ENCODE measurements at places on chromosomes 16 and 17.

DNA sequence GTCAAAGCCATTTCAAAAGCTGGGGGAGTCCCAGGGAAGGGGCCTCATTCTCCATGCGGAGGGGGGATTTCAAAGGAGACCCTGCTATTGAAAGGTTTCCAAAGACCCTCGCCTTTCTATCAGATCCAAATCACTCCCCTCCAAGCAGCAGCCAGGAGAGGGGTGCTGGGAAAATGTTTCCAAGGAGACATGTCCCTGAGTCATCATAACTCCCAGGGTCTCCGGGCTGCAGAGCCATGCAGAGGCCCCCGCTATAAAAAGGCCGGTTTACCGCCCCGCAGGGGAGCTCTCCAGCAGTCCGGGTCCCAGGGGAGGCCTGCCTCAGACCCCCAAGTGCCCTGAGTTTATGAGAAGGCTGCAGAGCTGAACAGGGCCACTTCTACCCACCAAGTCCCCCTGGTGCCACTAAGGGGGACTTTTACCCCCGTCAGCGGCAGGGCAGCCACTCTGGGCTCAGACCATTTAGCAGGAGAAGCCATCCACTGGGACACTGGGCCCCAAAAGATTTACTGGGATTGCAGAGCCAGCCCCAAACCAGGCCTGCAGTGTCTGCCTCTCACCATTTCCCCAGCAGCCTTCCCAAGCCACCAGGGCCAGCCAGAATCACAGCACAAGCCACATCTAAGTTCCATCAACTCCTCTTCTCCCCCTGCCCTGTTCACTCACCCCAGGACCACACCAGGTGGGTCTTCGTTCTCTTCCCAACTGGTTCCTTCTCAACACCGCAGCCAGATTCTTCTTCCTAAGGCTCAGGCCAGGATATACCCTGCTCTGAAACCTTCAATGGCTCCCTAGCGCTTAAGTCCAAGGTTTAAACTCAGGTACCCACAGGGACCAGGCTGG, 234.4 kb downstream of the ZNF423 start:
- no peak for DNase-seq

- no peak for DNase-seq
These were observed 773 bp upstream of the PPM1D start for GRCh38 chr17:60599220-60599619.

DNA sequence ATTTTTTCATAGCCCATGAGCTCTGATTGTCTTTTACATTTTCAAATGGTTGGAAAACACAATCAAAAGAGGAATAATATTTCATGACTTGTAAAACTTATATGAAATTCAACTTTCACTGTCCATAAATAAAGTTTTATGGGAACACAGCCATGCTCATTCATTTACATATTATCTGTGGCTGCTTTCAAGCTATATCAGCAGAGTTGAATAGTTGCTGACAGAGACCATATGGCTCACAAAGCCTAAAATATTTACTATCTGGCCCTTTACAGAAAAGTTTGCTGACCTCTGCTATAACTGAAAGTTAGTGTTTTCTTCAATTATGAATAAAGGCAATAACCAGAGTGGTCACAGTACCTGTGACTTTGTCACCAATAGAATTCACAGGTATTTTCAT, 128.2 kb upstream of the GNAO1 start:
- DNase-seq = no peak

- no peak for DNase-seq
These were observed 36.7 kb downstream of the KIAA0753 start for GRCh38 chr17:6603744-6604325.

DNA sequence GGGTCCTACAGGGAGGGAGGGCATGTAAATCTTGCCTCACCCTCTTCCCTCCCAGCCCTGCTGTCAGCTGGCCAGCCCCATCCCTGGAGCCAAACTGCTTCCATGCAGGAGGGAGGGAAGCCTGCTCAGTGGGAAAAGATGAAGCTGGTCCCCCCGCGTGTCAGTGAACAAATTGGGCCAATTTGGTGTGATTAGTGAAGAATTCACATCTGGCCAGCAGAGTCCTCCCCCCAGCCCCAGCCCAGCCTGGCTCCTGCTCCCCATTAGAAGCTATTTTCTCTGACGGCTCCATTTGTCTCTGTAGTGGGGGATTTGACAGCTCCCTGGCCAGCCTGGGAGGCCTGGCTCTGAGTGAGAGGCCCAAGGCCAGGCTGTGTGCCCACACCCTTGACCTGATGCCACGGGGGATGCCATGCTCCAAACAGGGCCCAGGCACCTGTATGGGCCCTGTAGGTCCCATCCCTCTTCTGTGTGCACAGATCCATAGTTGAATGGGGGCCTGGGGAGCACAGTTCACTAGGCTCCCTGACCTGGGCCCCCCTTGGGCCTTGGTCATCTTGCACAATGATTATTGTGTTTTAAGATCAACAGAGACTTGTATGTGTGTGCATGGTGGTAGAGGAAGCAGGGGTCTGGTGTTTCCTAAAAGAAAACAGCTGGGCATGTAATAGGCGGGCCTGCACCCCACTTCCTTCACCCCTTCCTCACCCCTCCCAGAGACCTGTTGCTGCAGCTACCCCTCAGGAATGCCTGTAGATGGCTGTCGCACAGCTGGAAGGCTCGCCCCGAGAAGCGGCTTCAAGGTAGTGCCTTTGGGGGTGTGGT, 50.7 kb upstream of the TAC4 start:
- no peak for DNase-seq

- DNase-seq = no peak
These were observed 182.8 kb upstream of the HS3ST3A1 start for GRCh38 chr17:13784434-13785095.

DNA sequence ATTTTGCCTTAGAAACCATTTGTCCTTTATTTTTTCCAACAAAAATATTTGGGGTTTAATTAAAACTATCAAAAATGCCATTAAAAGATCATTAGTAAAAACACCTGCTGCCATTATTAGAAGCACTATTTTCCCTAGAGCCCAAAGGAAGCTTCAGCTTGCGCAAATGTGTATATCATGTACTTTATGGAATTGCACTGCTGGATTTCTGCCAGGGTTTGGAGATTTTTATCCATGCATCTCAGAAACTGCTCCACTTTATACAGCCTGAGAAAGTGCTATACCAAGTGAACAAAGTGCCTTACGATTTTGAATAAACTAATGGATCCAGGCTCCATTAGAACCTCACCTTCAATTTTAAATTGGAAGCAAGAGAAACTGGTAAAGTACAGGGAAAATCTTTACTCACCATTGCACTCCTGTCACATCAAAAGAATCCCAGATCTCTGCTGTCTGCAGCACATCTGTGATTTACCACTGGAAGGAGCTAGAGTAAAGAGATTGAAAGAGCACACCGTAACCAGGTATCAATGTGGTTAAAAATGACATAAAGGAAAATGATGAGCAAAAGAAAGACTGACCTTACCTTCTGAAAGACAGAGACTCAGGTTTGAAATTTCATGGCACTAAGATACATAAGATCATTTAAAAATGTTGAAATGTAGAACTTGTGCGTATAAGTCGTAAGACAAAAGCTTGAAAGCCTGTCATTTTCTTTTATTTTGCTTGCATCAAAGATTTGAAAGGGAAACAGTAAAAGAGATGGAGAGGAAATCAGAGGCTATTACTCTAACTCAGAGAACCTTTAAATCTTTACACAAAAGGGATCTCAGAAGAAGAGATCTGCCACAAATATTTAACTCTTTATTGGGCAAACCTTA, 678.1 kb upstream of the GOT2 start:
- DNase-seq = no peak

DNA sequence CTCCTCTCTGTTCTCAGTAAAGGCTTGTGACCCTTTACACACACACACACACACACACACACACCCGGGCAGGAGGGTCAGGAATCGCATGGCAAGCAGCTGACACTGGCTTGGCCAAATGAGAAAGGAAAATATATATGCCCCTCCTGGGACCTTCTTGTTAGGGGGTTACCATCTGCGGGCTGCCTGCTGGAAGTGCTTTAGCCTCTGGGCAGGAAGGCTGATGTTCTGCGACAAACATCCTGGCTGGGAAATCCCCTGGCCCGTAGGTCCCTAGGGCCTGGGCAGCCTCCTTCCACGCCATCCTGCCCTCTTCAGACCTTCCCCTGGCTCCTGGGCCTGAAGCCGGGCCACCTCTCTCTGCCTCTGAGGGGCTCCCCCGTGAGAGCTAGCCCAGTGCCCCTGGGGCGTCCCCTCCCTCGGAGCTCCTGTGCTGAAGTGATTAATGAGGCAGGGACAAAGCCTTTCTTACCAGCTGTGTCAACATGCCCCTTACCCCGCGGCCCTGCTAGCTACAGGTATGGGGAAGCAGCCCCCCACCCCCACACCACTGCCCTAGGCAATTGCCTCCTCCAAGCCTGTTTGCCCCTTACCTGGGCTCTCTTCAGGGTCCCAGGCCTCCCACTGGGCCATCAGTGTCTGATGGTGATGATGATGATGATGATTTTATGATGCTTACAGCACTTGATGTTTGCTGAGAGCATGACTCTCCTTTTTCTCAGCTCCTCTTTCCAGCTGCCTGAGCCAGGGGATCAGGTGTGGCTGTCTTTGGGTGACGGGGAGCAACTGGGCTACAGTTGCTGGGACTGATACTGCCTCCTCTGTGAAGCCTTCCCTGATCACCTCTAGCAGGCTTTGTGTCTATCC, 32.8 kb upstream of the ETV4 start:
- DNase-seq = no peak

DNA sequence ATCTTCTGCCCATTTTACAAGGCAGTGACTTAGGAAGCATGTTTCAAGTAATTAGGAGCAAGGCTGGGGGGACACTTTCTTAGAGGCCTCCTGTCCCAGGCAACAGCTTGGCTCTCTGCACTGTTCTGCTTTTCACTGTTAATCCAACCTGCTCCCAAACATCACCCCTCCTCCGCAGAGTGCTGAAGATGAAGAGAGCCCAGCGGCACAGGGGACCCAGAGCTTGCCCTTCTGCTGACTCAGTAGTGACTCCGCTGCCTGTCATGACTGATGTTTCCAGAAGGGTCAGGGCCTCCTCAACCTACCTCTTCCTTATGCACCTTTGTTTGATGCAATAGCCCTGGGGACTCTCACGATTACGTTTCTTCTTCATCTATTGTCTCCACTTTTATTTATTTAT, 38.9 kb upstream of the NDRG4 start:
- DNase-seq = no peak

DNA sequence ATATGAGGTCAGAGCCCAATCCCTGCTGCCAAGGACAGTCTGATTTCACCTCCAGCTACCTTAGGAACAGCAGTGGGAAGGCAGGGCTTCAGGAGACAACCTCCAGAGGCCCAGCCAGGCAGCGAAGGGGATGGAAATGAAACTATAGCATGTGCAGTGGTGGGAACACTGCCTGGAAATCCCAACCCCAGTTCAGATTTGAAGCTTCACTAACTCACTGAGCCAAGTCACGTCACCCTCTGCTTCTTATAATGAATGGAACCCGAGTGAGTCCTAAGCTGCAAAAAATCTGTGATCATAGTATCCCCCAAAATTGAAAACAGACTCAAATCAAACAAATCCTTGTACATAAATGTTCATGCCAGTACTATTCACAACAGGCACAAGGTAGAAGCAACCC, 36.0 kb upstream of the SLC39A11 start:
- DNase-seq = no peak

DNA sequence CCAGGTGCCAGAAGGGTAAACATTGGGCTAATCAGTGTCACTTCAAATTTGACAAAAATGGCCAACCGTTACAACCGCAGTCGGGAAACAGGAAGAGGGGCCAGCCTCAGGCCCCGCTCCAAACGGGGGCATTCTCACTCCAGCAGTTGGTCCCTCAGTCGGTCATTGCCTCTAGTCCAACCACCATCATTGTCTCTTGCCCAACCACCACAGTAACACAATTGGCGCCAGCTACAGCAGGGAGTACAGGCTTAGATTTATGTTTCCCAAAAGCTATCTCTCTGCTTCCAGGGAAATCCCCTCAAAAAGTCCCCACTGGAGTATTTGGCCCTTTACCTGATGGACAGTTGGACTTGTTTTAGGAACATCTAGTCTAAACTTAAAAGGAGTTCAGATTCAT, 20.3 kb downstream of the ALOX15B start:
- no peak for DNase-seq

DNA sequence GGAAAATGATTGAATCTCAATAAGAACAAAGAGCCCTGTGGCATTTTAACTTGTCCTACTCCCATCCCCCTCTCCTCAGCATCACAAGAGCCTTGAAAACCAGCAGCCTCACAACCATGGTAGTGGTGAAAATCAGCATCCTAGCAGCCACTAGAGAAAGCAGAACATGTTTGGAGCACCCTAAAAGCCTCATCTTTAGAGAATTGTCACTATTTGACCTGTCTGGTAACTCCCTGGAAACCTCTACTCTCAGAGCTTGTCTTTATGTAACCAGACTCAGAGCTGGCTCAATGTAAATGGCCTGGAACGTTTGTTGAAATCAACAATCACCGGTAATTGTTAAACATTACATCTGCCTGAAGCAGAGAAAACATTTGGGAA, 70.8 kb downstream of the MMD start:
- no peak for DNase-seq

DNA sequence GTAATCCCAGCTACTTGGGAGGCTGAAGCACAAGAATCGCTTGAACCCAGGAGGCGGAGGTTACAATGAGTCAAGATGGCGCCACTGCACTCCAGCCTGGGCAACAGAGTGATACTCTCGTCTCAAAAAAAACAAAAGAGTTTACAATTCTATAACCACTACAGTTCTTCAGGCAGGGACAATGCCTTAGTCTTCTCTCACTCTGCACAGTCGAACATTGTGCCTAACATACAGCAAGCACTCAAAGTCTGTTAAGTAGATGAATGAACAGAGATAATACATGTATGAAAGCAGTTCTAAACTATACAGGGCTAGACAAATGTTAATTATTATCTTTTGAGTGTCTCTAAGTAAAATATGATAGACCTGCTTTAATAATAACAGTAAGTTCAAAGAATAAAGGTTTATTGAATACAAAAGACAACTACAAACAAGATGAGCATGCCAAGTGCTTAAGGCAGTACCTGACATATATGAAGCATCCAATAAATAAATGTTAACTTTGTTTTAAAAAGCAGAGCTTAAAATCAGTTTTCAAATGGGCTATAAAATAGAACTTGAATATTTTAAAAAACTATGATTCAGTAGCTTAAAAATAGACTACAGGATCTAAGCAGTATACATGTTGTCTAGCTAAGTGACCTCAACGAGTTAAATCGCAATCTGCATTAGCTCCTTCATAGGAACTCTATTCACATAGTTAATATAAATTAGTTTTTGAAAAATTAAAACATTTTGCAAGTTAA, 19.3 kb downstream of the INTS2 start:
- DNase-seq = no peak

GRCh38 chr16:21698169-21699032, 34.6 kb downstream of the OTOA start:
- no peak for DNase-seq

- DNase-seq = peak; percentile 91
These were observed 622 bp downstream of the TOM1L2 start for GRCh38 chr17:17971431-17972125.

DNA sequence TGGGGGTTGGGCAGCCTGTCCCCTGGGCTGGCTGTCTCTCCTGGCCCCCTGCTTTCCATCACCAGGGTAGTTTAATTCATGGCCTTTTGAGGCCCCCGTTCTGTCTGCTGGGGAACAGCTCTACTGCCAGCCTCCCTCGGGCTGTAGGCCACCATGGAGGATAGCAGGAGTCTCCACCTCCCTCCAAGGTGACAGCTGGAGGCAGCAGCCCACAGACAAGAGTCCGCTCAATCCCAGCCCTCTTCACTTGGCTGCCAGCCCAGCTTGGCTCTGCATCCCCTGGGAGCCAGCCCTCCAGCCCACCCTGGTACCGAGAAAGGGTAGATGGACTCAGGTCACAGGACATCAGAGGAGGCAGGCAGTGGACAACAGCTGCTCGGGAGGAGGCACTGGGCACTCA, 194.6 kb upstream of the SDK2 start:
- no peak for DNase-seq

GRCh38 chr17:67675481-67675880, 42.3 kb upstream of the NOL11 start:
- DNase-seq = no peak

- no peak for DNase-seq
These were observed 119.4 kb downstream of the FOXL1 start for GRCh38 chr16:86697715-86698114.
